ENCODE measurements at places on chromosomes 16 and 17.
A peak's percentile ranks its signal among the peaks of the same experiment; 100 is the strongest.

GRCh38 chr17:43042025-43042628 lies 17.1 kb downstream of the RND2 start:
- DNase-seq = no peak

- no peak for DNase-seq
These were observed 22.9 kb downstream of the CRAMP1 start for GRCh38 chr16:1635070-1635469.

DNA sequence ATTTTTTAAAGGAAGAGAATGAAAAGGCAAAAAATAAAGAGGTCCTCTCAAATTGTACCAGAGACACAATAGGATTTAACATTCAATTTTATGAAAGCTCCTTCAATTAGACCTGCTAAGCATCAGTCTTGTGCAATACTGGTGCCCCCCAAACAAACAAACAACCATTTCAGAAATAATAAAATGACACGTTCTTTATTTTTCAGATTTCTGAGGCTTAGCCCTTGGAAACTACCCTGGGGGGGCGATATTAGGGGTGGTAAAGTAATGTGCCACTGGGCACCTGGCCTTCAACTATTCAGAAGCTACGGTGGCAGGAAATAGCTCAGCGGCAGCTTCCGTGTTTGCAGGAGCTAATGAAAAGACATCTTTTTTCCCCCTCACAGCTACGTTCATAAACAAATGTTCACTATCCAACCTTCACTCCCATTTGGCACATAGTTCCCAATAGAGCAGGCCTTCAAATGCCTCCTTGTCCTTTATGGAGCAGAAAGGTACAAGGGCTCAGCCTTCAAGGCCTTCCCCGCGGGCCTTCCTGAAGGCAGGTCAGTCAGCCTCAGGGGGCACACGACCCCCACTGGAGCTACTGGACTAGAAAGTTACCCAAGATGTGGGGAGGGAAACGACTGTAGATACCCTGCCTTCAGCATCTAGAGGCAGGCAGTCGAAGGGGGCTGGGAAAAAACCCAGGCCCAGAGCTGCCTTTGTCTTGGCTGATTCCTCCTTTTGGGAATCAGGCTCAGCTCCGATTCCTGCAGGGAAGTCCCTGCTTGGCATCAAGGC lies 44.1 kb downstream of the TBX4 start:
- no peak for DNase-seq

- no peak for DNase-seq
These were observed 11.6 kb upstream of the SEPHS2 start for GRCh38 chr16:30457256-30457655.

- no peak for DNase-seq
These were observed 21.9 kb downstream of the OMG start for GRCh38 chr17:31275116-31275515.

DNA sequence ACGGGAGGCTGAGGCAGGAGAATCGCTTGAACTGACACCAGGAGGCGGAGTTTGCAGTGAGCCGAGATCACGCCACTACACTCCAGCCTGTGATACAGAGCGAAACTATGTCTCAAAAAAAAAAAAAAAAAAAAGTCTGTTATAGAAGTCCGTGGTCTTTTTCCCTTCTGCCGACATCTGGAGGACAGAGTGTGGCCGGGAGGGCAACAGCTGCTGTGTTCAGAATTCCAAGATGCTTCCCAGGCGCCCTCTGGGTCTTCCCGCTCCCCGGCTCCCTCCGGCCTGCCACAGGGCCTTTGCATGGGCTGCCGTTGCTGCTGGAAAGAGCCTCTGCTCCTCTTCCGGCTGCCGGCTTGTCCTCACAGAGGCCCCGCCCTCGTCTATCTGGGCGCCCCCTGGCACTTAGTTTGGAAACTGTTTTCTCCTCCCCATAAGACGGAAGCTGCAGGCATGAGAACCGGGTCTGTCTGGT lies 2.4 kb upstream of the CACNA1H start:
- DNase-seq = no peak

DNA sequence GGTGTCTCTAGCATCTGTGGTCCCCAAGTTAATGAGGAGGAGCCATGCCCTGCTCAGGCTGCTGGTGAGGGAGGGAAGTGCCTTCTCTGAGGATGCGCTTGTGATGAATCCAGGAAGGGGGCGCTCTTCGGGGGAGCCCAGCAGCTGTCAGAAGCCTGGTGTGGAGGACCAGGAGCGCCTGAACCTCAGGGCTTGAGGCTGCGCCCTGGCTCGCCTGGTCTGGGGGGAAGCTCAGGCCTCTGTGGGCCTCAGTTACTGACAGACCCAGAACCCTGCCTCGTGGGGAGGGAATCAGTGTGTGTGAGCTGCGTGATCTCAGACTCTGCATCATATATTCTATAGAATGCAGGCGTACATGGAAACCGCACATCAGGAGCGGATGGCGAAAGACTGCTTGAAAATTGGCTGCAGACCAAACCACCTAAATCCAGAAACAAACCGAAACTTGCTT lies 126.1 kb downstream of the SEC14L1 start:
- no peak for DNase-seq

DNA sequence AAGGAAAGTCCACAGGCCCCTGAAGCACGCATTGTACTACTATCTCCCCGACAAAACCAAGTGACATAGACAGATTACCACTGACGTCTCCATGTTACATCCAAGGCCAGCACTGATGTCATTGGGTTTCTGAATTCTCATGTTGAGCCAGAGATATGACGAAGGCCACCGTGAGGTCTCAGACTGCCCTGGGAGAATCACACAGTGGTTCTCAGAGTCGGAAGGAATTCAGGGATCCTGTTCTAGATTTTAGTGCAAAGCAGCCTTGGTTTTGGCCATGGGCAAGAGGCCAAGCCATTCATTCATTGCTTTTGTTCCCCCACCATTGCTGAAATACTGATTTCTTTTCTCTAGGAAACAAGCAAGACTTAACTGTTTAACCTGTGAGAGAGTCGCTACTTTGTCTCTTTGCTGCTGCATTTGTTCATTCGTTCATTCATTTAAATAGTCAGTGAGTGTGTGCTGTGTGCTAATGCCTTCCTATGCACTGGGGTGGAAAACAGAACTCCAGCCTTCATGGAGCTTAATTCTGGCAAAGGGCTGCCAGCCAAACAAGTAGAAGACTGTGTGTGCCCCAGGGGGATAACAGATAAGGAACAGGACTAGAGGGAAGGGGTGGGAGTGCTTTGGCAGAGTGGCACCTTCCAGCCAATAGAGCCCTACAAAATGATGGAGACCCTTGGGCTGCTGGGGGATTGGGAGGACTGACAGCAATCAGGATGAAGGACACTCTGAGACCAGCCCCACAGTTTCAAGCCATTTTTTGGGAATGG lies 222.3 kb downstream of the MSI2 start:
- no peak for DNase-seq

DNA sequence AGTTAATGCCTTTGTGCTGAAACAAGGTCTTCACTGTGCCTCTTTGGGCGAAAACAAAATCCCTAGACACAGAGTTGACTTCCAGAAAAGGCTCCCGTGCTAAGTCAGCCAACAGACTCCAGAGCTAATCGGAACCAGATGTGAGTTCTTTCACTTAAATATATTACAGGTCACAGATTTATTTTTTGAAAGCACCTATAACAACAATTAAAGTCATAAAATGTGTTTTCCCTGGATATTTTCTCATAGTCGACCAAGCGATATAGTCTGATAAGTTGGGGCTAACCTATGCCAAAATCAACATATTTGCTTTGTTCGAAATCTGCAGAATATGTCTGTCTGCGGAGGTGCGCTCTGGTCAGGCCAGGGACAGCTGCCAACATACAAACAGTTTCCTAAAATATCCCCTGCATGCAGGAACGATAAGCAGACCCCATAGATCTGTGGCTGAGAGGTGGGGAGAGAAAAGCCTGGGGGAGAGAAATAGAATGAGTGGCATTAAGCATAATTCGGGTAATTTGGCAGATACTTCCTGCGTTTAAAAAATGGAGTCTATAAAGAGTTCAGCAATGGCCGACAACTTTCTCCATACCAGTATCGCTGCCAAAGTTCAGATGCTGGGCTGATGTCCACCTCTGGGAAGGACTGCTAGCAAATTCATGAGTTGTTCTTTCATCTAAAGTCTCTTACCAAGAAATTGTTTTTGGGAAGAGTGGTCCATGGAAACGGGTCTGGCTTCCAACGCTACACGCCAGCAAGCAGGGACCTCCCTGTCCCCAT lies 50.8 kb upstream of the MYH10 start:
- DNase-seq = no peak

DNA sequence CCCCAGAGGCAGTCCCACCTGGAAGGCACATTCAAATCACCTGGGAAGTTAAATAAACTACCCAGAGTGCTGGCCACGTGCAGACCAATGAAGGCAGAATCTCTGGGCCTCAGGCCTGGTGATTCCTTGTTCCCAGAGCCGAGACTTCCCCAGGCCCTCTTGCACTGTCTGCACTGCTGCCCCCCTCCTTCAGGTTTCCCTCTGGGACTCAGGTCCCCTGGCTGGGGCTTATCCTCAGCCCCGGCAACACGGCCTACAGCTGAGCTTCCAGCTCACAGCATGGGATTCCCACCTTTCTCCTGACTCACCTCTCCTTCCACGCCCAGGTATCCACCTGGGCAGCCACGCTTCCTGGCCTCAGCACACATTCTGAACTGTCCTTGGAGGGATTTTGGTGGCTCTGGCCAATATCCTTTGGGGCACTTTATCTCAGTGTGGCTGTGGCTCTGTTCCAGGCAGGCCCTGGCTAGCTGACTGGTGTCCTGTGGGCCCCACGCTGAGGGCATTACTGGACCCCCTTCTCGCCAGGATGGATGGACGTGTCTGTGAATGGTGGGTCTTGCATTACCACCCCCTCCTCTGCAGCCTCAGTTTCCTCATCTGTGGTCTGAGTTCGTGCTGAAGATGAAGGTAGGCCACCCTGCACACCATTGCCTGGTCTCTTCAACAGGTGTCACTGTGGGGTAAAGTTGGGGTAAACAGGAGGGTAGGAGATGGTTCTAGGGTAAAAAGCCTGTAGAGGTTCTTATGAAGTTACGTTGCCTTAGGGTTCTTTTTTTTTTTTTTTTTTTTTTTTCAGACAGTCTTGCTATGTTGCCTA lies 165.7 kb downstream of the IRF8 start:
- DNase-seq = no peak

DNA sequence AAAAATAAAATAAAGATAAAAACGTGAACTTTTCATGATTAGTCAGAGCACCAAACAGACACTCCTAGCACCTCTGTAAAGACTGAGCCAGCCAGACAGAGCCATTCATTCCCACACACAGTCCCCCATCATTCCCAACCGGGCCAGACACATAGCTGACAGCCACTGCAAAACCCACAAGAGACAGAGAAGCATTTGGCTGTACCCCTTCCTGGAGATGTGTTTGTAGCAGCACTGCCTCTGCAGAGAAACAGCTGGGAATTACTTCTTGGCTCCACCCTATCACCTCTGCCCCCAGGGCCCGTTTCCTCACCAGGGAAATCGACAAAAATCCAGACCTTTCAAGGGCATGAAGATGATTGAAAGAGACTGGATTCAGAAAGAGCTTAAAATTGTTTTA lies 46.4 kb downstream of the MYH11 start:
- DNase-seq = no peak

DNA sequence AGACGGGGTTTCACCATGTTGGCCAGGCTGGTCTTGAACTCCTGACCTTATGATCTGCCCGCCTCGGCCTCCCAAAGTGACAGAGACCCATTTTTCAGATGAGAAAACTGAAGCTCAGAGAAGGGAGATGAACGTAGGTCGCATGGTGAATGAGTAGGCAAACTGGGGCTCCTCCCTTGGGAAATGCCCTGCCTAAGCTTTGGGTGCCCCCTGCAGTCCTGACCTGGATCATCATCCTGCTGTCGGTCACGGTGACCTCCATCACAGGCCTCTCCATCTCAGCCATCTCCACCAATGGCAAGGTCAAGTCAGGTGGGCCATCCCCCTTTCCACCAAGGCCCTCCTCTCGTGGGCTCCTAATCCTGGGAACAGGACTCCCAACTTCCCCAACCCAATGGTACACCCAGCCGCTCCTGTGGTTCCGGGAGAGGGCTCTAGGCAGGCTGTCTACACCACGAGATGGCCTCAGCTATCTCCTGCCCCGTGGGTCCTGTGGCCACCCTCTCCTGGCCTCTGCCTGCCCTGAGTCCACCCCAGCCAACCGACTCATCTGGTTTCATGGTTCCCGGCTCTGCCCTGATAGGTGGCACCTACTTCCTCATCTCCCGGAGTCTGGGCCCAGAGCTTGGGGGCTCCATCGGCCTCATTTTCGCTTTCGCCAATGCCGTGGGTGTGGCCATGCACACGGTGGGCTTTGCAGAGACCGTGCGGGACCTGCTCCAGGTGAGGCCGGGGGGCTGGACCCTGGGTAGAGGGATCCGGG lies 4.7 kb downstream of the SLC12A3 start:
- no peak for DNase-seq

- peak; percentile 90 for DNase-seq
These were observed 902 bp downstream of the ARHGAP27 start for GRCh38 chr17:45431531-45432404.

GRCh38 chr16:1906055-1906845 lies 12.0 kb downstream of the HS3ST6 start:
- DNase-seq = peak; percentile 85

Data from NCI-H345 (cell line).